ENCODE measurements at places on chromosomes 4 and X. TPM values are rescaled to one million over a fixed set of nuclear protein-coding genes. Genes with fewer than 3 reads are reported as not detected.

ESX1 gene
- not detected for total RNA-seq

HTT gene
- total RNA-seq = 17.0 TPM

DUSP9 gene
- total RNA-seq = 9.0 TPM

CFAP99 gene
- total RNA-seq = not detected

ZFP92 gene
- total RNA-seq = 2.0 TPM

DNA sequence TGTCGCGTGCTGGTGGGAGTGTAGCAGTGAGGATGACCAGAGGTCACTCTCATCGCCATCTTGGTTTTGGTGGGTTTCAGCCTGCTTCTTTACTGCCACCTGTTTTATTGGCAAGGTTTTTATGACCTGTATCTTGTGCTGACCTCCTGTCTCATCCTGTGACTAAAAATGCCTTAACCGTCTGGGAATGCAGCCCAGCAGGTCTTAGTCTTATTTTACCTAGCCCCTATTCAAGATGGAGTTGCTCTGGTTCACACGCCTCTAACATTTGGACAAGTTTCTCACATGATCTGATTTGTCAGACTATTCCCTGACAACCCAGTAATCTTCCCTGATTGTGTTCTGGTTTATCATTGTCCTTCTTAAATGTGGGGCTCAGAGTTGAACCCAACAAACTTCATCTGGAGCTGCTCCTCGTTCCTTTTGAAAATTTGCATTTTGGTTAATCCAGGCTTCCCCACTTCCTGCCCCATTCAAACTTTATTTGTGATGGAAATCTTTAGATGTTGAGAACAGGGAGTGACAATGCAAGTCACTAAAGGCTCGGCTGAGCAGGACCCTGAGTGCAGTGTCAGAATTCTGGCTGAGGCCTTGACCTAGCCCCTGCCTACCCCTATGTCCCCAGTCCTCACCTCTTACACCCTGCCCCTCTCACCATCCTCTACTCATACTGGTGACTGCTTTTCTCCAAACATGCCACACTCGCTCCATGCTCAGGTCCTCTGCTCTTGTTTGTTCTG lies 226.8 kb downstream of the STIM2 start:
- DNase-seq = no peak

DNA sequence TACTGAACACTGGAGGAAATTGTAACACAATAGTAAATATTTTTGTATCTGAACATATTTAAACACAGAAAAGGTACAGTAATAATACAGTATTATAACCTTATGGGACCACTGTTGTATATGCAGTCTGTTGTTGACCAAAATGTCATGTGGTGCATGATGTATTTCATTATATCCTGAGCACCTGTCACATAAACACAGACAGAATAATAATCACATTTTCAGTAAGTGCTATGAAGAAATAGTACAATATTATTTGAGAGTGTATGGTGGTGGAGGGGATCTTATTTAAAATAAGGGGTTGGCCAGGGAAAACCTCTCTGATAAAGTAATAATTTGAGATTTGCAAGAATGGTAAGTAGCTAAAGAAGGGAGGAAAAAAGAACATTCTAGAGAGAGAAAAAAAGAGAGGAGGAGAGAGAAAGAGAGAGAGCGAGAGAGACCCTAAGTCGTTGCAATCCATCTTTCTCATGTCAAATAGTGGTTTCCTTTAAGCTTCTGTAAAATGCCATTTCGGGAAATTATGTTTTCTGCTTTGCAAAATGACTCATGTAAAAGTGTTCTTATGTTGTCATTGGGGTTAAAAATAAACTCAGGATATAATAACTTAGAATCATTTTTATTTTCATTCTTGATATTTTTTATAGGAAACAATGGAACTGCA lies 19.3 kb upstream of the CLNK start:
- DNase-seq = no peak

DNA sequence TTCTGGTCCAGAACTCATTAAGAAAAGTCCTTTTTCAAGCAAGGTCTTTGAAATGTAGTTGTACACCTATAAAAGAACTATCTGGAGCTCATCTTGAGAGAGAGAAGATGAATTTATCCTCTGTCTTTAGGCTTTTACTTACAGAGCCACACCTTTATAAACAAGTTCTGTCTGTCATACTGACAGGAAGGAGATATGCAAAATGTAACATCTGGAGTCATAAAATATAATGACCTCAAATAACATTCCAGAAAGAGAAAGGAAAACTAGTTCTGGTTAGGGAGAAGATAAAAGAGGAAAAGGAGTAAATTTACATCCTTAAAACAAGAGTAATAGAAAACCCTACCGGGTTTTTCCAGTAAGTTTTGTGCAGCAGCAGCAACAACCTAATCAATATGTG lies 1.3 kb downstream of the INPP4B start:
- no peak for DNase-seq

DNA sequence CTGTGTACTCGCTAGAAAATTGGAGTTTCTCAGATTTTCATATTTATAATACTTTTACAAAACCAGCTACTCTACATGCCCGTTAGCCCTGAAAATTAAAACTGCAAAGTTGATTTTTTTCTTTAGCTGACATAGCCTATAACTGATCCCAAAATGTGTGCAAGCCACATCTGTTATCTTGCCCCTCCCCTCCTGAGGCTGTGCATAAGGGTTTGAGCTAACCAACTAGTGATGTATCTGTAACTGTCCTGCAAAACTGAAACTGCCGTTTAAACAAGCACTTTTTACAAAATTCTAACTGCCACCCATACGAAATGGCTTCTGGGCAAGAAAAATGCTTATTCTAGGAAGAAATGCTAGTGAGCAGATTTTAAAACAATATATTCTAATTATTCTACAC lies 59.1 kb downstream of the EDNRA start:
- DNase-seq = no peak

DNA sequence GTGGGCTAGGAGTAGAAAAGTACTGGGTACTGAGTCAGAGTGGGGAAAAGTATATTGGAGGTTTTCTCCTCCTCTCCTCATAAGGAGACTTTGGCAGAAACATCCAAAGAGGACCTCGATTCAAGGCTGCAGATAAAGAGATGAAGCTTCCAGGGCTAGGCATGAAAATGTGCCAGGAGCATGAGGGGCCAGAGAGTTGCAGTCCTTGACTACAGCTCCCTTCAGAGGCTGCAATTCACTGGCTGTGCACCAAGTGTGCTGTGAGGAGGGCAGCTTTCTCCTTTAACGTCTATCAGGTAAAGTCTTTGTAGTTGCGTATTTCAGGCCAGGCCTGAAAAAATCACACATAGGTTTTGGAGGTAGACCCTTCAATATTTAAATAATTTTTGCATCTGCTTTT lies 174.9 kb upstream of the VEGFC start:
- DNase-seq = no peak

DNA sequence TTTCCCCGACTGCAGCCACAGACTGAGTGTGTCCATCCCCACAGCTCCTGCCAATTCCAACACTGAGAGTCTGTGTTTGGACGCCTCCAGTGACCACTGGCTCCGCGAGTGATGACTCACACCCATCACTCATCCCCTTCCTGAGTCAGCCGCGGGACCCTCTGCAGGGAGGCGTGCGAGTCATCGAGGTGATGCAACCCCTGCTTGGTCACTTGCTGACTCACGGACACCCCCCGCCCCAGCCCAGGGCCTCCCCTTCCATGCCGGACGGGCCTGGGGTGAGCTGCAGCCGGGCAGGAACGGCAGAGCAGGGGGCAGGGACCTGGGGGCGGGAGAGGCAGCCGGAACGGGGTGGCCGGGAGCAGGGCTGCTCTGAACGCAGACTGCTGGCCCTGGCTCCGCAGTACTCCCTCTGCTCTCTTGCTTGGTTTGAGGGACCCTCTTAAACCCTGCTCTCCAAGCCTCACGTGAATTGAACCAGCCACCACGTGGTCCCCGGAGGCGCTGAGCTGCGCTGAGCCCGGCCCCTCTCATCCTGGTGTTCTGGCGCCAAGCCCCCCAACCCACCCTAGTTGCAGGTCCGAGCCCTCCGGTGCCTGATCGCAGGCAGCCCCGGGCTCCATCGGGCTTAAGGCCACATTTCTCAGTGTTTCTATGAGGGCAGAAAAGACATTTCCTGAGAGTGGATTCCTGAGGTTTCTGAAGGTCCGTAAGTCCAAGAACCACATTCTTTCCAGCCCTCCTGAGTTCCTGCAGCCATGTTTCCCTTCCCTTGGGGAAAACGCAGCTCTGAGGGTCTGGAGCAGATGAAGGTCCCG lies 32.4 kb downstream of the FGFRL1 start:
- DNase-seq = peak; percentile 99

DNA sequence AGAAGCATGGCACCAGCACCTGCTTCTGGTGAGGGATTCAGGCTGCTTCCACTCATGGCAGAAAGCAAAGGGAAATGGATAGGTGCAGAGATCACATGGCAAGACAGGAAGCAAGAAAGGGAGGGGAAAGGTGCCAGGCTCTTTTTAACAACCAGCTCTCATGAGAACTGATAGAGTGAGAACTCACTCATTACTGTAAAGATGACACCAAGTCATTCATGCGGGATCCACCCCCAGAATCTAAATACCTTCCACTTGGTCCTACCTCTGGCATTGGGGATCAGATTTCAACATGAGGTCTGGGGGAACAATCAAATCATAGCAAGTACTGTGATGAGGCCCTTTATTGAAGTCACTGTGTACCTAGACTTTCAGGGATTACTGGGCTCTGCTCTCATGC lies 72.0 kb upstream of the PRDM5 start:
- DNase-seq = no peak

DNA sequence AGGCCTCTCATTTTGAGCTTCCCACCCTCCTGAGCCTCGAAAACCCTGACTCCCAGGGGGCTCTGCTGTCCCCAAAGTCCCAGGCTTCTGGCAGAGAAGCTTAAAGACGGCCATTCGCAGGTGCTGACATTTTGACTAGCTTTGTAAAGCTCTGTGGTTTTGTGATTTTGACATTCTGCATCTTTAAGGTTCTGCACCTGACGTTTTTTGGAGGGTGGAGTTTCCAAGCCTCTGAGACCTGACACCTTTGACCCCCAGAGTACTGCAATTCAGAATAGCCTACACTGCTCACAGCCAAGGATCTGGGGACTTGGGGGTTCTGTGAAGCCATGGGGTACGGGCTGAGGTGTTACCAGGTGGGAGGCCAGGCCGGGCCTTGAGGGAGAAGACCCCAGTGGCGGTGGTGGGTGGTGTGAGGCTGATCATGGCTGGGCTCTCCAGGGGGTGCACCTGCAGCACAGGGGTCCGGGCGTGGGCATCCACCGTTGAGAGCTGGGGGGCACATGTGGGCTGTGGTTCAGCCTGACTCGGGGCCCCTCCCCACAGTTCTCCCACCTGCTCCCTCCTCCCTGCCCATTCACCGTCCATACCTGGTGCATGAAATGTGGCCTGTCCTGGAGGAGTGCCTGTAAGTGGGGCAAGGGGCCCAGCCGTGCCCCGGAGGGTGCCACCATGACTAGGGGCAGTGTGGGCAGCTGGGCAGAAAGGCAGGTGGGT lies 7.3 kb downstream of the FOXP3 start:
- DNase-seq = no peak

GRCh38 chrX:19195243-19195610 lies 73.0 kb upstream of the ADGRG2 start:
- no peak for DNase-seq

DNA sequence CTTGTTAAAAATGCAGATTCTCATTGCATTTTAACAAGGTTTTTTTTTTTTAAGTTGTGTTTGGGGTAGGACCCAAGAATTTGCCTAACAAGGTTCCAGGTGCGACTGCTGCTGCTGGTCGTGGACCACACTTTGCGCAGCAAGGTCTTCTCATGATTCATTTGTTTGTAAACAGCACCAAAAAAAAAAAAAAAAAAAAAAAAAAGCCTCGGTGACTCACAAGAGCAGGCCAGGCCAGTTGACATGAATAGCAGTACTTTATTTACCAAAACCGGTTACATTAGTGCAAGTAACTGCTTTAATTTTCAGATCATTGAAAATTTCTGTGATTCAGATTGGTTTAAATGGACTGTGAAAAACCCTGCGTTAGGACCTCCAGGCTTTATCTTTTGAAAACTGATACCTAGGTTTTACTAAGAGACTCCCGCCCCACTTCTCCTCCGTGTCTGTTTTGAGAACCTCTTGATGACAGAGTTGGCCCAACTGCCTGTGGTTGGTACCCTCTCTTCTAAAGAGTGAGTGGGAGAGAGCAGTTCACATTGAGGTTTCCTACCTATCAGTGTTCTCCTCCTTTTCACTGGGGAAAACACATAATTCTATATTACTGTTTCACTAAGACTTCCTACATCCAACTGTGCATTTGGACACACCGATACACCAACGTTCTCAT lies 86.2 kb downstream of the PHEX start:
- DNase-seq = no peak

DNA sequence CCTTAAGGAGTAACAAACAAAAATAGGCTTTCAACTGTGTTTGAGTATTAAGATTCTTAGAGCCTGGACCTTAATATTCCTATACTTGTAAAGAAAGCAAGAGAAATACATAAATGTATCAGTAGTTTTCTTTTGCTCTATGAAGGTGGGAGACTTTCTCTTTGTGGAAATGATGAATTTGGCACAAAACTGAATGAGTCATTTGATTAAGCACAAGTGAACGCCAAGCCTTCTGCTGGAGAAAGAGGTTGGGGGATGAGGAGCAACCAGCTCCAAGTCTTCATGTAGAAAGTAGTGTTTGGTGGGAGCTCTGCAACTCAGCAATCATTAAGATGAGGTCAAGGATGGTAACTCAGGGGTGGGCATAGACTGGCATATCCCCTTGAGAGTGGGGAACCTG lies 49.6 kb downstream of the MEPE start:
- DNase-seq = peak; percentile 48

DNA sequence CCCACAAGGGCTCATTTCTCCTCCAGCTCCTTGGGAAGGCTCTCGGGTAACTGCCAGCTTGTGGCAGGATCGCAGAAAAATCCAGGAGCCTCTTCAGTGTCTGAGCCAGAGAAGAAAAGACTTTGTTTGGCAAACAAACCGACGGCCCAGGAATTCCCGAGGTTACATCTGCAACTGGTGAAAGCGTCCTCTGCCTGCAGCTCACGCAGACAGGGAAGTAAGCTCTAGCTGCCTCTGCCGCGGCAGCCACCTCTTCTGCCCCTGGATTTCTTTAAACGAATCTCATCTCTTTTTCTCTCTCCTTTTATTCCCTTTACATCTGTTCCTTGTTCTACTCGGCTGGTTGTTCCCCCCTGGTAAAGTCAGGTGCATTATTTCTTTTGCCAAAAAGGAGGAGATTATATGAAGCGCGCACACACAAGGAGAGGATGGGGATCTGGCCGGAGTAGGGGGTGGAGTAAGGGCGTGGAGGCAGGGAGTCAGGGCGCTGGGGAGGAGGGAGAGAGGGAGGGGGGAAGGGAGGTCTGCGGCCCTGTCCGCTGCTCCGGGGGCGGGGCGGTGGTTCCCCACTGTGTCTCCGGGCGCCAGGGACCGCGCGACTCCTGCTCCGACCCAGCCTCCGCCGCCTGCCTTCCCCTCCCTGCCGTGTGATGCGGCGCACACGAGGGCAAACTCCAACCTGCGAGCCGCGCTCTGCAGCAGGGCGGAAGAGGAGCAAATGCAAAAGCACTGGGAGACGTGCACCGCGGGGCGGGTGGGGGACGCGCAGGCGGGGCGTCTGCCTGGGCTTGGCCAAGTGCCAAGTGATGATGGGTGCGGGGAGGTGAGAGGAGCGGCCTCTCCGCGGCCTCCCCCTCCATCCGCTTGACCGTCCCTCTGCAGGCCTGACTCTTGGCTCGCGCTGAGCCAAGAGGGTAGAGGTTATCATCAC lies at the start of gene DCHS2:
Gene DCHS2, minus strand, starts transcription at position 459 of the 931 bp plus-strand sequence. Its CDS starts 444 bp downstream, at position 15.
- no peak for DNase-seq

- DNase-seq = no peak
These were observed 916.0 kb downstream of the TECRL start for GRCh38 chr4:63493265-63493664.

Data from A172 (cell line).